CD4-positive, alpha-beta T cell (primary cell): ENCODE measurements at places on chromosomes 6 and 20. TPM values are rescaled to one million over a fixed set of nuclear protein-coding genes. Genes with fewer than 3 reads are reported as not detected.

- no peak for DNase-seq
Measured at GRCh38 chr6:3724451-3725144, 26.9 kb downstream of the PXDC1 start.

DNA sequence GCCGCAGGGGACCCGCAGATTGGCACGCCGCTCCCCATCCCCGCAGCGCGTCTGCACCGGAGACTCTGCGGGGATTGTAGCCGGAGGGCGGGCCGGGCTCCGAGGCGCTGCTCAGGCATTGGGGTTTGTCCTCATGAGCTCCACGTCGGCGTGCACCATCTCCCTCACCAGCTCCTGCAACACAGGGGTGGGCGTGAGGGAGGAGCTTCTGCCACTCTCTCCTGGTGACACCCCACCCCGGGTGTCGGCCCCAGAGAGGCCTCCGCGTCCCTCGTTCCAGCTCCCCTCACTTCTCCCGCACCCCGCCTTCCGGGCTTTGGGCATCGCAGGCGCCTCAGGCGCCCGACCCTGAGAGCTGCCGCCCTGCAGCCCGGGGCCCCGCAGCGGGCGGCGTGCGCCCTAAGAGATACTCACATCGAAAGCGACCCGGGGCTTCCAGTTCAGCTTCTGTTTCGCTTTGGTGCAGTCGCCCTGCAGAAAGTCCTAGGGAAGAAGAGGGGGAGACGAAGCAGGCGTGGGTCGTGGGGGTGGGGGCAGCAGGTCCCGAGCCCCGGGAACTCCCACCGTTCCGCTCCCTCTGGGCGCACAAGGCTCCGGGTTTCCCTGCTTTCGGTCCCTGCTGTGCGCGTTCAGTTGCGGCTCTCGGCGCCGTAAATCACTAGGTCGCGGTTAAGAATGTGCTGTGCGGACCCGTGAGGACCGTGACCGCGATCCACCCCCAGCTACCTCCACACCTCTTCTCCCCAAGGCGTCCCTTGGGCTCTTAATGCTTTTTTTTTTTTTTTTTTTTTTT is 14.5 kb downstream of the FOXC1 start:
- DNase-seq, result no peak

- DNase-seq, result no peak
Measured at GRCh38 chr6:116508527-116508926, 2.9 kb upstream of the CALHM5 start.

DNA sequence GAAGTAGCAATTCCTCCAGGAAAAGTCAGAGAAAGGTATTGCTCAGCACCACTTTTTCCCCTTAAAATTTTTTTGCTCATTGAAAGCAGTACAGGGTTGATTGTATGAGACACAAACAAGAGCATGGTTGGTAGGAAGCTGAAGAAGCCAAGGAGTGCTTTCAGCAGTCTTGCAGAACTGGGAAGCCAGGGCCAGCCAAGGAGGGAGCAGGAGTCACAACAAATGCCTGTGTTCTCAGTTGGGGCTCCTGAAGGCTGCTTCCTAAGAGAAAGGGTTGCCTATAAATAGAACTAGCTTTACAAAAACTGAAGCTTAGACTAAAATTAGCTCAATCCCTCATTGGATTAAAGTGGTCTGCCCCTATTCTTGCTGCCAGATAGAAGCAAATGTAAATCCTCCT is 3.3 kb upstream of the THEMIS start:
- no peak for DNase-seq

DST gene
- 5.7 TPM for total RNA-seq

DNA sequence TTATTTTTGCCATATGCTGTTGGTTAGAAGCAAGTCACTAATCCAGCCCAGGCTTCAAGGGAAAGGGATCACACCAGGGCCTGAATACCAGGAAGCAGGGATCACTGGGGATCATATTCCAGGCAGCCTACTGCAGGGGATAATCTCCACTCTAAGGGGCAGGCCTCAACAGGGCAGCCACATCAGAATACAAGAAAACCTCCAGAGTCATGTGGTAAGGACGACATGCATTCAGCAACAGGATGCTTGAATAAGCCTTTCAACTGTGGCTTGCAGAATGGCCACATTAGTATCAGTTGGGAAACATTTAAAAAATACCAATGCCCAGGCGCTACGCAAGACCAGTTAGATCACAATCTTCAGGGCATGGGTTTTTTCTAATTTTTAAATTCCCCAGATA is 109.1 kb downstream of the LY86 start:
- DNase-seq, result no peak

DNA sequence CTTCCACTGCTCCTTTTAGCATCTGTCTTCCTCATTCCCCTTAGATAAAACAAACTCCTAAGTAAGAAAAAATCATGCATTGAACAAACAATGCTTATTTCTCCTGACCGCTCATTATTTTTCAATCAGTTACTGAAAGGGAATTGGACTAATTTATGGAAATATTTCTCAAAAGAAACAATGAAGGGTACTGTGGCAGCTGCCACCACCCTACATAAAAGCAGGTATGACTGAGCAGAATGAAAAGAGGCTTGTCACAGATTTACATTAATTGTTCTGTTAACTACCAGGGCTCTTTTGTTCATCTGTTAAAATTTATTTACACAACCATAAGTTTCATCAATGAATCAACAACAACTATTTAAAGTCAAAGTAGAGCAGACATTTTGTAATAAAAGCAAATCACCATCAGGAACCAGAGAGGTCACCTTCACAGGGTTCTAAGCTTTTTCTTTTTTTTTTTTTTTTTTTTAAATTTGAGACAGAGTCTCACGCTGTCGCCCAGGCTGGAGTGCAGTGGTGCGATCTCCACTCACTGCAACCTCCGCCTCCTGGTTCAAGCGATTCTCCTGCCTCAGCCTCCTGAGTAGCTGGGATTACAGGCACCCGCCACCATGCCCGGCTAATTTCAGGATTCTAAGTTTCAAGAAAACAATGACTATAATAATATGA is 204.0 kb downstream of the PTPRK start:
- no peak for DNase-seq

- no peak for DNase-seq
Measured at GRCh38 chr6:167579806-167580618, 246.7 kb upstream of the AFDN start.

GRCh38 chr6:99802396-99803031 is 191.5 kb downstream of the MCHR2 start:
- DNase-seq, result no peak

DNA sequence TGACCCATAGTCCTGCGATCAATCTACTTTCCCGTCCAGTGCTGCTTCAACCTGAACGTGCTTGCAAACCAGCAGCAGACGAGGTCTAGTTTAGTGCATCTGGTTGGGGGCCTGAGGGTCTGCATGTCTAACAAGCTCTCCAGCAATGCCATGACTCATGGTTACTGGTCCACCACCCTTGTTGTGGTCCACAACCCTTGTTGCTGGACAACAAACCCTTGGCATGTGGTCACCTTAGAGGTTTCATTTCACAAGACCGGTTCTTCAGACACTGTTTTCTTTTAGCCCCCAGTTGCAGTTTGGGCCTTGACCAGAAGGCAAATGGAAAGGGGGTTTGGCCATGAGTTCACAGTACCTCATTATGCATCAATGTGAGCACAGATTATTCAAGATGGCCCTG is 424.8 kb downstream of the QKI start:
- DNase-seq, result no peak

DNA sequence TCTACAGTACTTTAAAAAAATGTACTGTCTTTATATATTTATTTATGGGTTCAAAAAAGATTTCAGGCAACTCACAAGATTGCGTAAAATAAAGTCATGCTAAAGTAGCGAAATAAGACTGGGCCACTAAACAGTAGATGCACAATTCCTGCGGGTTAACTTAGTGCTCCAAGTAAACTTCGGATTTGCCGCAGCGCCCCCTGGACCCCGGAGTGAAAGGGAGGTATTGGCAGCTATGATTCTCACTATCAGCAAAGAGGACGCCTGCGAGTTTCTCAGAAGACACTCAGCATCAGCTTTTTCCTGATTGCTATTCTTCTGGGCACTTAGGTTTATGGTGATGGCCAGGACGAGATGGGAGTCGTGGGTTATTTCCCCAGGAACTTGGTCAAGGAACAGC is 1.4 kb downstream of the OTOR start:
- DNase-seq, result no peak
